ENCODE measurements at places on chromosomes 7 and 10.

GRCh38 chr7:115888981-115889668 lies 141.4 kb downstream of the TFEC start:
- no peak for DNase-seq

DNA sequence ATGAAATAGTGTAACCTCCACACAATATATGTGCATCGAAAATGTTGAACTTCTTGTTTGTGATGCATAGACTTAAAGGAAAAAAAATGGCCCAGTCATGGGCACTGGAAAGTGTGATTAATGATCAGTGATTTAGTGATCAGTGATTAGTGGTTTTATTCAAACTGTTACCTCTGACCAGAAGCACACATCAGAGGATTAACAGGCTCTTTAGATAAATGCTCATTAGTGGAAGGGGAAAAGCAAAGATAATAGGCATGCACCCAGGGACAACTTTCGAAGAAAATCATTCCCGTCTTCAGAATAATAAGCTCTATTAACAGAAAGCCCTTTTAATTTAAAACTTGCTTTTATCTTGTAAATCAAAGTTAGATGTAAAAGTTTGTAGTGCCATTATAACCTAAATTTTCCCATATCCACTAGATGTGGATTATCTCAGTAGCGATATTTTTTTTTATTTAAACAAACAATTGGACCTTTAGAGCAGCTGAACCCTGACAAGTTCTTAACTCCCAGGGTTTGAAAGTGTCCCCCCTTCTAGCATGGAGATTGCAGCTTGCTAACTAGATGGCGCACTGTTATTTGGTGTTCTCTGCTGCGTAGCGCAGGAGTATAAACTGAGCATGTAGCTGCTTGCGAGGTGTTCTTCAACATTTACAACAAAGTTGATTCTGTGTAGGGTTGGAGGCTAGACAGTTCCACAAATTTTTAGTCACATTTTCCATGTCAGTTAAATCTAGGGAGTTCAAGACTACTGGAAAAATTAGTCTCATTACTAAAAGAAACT lies at the start of gene CREB5:
Gene CREB5 (plus strand): TSS at position 643 of the 787 bp plus-strand sequence. CDS start 397 bp downstream, outside the sequence.
- DNase-seq = no peak

GRCh38 chr7:106236065-106236464 lies 48.7 kb downstream of the NAMPT start:
- DNase-seq = no peak

DNA sequence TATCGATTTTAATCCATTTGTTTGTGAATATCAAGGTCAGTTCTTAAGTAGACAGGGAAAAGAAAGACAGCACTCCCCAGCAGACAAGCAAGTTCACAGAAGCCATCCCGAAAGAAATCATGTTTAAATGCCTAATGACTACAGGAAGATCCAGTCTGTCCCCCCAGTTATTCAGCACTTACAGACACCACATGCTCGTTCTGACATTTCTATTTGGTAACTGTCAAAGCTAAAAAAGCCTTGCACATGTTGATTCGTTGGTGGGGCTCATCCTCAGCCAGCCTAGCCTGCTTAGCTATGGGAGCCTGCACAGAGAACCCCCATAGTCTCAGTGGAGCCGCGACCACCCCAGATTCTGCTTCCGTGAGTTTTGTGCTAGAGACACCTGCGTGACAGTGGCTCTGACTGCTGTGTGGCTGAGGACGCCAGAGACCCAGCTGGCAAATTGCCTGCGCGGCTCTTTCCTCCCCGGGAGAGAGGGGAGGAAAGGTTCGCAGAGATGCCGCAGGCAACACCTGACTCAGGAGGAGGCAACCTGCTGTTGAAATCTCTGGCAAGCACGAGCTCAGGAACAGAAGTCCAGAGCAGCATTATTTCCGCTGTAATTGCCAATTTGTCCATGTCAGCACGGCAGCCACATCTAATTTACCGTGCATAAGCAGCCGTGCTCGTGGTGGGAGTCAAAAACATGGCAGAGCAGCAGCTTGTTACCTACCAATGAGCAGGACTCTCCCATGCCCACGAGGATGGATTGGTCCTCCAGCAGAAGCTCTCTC lies 194.2 kb downstream of the GPAM start:
- peak; percentile 69 for DNase-seq

DNA sequence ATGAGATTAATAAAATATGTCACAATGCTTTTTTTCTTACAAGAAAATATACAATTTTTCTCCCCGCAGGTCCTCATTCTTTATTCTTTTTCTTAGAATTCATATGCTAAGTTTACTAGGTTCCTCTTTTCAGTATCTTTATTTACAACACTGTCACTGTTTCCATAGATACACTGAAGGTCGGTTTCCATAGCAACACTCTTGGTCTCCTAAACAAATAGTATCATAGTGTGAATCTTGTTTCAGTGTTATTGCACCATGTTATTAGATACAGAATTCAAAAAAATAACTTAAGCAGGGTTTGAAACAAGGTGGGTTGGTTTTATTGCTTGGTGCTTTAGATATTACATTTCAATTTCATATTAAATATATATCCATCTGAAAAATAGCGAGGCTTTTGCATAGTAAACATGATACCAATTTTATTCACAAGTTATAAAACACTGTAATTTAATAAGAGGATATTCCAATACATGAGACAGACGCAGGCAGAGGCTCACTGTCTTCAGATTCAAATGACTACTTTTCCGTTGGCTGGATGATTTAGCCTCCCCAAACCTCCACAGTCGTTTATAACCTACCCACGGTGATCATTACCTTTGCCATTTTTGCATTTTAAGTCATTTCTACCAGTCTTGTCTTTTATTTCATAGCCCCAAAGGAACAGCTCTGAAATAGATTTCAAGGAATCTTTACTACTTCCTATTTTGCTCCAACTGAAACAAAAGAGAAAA lies 88.9 kb upstream of the KLF6 start:
- no peak for DNase-seq

GRCh38 chr7:138207555-138207971 lies 131.3 kb downstream of the AKR1D1 start:
- no peak for DNase-seq

GRCh38 chr7:150820148-150820547 lies 19.6 kb downstream of the TMEM176A start:
- no peak for DNase-seq

- DNase-seq = no peak
These were observed 44.9 kb upstream of the KCNMA1 start for GRCh38 chr10:77682393-77683087.

DNA sequence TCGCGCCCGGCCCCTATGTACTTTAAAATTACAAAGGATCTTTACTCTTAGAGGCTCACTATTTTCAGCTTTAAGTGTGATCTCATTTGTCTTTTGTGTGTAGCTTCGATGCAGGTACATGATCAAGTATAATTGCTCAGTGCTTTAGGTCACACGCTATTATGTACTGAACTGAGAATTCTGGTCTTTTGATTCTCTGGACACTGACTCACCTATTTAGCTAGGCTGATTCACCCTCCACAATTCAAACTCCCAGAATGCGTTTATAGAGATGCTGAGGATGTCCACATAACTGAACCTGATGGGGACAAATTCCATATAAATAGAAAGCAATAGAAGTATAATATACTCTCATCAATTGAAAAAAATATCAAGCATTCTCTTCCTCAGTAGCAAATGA lies 57.8 kb downstream of the PRKCQ start:
- no peak for DNase-seq

GRCh38 chr10:88827671-88828070 lies 24.0 kb downstream of the ANKRD22 start:
- no peak for DNase-seq

- no peak for DNase-seq
These were observed 223.2 kb downstream of the PRKG1 start for GRCh38 chr10:51297438-51297837.

DNA sequence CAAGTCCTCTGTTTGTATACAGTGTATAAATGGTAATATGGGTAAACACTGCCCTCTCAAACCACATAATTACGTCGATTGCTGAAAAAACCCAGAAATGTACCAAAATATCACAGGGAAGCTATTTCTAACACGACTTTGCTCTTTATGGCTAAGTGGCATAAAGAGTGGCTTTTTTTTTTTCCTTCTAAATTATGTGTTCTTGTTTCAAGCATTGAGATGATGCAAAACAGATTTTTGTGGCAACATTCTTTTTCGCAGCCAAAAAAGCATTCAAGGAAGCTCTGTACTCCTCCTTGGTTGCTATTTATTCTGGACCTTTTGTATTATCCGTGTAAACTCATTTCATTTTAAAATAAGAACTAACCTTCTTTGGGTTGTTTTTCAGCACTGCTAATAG lies 138.9 kb downstream of the VTI1A start:
- no peak for DNase-seq

DNA sequence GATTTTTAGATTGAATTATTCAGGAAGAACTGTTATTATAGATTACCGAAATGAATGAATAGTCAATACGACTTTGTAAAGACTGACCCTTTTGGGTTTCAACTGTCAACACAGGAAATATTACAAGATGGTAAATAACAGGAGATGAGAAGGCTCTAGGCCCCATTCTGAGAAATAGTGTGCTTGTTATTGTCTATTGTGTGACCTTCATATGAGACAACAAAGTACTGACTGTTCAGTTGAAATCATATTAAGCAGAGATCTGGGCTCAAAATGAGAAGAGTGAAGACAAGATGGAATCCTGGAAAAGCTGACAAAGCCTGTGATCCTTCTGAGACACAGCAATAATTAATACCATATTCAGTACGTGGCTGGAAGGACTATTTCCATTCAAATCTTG lies 503.8 kb downstream of the INHBA start:
- no peak for DNase-seq

- DNase-seq = no peak
These were observed 86.2 kb downstream of the GPR85 start for GRCh38 chr7:113000316-113001020.

- no peak for DNase-seq
These were observed 101.4 kb upstream of the GLI3 start for GRCh38 chr7:42338231-42338915.

DNA sequence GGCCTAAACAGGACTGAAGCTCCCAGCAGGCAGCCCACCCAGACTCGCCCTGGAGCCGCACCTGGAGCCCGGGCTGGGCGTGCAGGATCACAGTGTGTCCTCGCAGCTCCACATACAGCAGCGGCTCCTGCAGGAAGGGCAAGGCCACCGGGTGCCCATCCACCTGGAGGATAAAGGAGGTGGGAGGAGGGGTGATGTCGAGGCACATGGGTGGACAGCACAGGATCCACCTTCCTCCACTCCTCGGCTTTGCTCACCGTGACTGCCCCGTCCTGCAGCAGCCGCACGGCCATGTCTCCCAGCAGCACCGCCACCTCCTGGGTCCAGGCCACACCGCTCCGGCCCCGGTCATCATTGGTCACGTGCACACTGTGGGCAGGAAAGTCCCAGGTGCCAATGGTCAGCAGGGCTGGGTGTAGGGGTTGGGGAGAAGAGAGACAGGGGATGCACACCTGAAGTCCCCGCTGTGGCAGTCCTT lies 16.8 kb downstream of the ATP6V1F start:
- DNase-seq = peak; percentile 4

GRCh38 chr7:55363386-55364170 lies 1.6 kb upstream of the LANCL2 start:
- DNase-seq = no peak

DNA sequence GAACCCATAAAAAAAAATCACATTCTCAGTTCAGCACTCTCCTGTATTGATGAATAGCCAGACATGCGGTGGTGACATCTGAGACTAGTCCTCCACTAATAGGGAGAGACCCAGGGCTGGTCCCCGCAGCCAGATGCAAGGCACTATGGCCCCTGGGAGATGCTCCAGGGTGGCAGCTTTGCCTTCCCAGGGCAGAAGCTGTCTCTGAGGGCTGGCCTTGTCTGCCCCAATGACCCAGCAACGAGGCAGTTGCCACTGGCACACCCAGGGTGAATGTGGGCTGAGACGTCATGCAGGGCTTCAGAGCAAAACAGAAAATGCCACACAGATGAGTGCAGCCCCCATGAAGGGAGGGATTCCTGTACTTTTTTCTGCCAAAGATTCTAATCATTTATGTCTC lies 50.1 kb upstream of the GDF10 start:
- DNase-seq = no peak

DNA sequence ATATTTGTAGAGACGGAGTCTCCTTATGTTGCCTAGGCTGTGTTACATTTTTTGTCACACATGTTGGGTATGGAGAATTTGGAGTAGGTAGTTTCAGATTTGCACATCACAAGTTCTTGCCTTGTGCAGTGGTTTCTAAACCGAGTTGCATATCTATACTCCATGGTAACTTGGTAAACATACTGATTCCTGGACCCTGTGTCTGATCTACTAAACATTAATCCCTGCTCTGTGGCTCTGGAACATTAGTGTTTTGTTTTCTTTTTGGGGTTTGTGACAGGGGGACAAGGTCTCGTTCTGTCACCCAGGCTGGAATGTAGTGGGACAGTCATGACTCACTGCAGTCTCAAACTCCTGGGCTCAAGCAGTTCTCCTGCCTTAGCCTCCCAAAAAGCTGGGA lies 24.7 kb downstream of the AUTS2 start:
- DNase-seq = no peak

DNA sequence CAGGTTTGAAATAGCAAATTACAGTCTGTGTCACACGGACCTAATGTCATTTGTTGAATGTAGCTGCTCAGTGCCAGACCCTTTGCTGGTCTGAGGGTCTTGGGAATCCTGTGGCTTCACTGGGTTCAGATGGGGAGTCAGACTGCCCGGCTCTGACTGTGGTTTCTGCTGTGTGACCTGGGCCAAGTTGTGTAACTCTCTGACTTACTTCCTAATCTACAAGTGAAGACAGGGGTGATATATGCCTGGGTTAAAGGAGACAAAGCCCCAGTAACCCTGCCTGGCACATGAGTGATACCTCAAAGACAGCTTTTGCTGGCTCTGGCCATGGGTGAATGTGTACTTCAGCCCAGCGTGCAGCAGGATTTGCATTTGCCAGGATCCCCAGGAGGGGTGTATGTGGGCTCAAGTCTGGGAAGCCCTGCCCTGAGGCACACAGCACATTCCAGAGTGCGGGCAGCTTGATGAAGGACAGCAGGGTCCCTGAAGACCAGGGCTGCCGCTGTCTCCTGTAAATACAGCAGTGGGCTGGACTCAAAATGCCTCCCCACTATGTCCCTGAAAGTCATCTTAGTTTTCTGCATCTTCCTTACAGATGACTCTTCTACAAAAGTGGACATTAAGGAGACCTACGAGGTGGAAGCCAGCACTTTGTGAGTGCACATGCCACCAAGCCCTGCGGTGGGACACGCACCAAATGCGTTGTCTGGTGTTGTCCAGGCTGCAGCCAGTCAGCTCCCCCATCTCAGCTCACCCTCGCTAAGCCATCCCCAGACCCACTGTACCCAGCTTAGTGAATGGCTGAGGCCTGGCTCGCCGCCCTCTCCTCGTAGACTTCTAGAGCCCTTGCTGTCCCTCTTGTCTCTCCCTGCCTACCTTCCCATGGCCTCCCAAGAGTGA lies 16.4 kb downstream of the NACAD start:
- no peak for DNase-seq

DNA sequence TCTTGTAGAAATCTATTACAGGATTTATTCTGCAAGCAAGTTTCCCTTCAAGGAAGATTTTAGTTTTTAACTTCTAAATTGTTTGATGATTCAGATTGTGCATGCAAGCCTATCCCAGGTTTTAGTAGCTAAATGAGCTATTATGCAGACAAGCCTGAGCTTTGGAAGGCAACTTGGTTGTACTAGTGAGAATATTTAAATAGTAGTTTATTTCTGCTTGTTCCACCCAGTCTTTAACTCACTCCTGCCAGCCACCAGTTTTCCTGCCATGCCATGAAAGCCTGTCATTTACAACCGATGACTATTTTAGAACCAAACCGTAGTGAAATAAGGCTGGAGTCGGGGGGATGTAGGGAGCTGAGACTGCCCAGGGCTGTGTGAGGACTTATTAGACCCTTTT lies 324.6 kb upstream of the FZD1 start:
- DNase-seq = no peak

- DNase-seq = no peak
These were observed 2.5 kb upstream of the MLXIPL start for GRCh38 chr7:73626814-73627213.
